ENCODE measurements at places on chromosomes 5 and 9.

- no peak for DNase-seq
Measured at GRCh38 chr5:68331192-68332079, 115.9 kb downstream of the PIK3R1 start.

GRCh38 chr5:177366528-177367322 lies 9.0 kb downstream of the RGS14 start:
- peak; percentile 69 for DNase-seq

GRCh38 chr5:18749763-18750162 lies 1115.5 kb downstream of the TAF11L14 start:
- no peak for DNase-seq

- DNase-seq, result no peak
Measured at GRCh38 chr5:163938595-163938994, 433.2 kb downstream of the MAT2B start.

DNA sequence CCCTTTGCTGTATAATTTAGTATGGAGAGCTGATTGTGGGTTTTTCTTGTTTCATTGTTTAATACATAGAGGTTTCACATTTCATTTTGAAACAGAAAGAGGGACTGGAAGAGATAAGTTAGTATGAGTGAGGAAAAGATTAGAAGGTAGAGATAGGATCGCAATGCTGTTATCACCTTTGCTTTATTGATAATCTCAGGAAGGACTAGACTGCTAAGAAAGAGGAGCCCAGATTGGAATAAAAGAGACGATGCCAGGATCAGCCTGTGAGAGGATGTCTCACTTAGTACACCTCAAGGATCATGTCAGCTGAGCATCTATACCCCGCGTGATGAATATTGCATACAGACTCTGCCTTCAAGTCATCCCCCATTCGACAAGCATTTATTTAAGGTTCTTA lies 178.0 kb upstream of the DMAC1 start:
- DNase-seq, result no peak

- DNase-seq, result peak; percentile 68
Measured at GRCh38 chr5:86679529-86679928, 61.8 kb downstream of the COX7C start.

DNA sequence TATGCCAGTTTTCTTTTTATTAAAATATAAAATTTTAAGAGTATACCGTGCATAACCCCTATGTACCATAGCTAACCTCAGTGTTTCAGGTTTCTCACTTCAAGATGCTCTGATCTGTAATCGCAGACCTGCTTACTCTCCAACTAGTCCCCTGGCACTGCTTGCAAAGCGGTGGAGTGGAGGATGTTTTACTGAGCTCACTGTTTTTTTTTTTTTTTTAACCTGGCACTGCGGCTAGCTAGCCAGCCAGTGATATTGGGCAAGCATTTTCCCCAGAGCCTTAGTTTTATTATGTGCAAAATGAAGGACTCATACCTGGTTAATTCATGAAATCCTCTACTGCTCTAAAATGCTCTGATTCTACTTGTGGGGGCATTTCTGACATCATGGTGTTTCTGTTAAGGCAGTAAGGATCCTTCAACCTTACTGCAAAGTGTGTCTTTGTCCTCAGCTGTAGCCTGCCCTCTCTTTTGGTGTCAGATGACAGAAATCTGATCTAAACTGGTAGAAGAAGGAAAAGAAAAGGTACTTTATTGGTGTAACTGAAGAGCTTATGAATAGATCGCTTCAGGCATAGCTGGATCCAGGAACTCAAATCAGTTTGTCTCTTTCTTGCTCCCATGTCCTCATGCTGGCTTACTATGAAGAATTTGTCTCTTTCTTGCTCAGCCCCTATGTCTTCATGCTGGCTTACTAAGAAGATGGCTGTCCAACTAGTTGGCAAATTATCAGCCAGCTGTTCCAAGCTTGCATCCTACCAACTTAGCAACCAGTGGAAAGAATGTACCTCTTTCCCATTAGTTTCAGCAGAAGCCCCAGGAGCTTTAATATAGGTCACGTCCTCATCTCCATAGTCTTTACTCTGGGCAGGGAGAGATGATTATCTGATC lies 59.8 kb downstream of the DOCK2 start:
- no peak for DNase-seq

DNA sequence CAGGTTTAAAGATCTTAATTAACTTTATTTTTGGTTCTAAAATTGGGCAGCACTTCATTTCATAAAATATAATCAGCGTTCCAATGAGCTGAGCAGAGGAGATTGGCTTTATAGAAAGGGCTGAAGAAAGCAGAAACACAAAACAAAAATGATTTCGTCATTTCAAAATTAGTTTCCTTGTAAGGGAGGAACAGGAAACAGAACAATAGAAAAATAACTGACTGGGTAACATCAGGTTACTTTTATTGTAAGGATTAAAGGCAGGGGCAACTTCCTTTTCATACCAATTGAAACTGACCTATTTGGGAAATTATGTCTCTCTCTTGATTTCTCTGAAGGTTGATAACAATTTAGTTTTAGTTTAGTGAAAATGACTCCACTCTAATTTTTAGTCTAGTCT lies 157.1 kb downstream of the ATP10B start:
- no peak for DNase-seq

- DNase-seq, result no peak
Measured at GRCh38 chr5:168600409-168600808, 21.2 kb upstream of the PANK3 start.

DNA sequence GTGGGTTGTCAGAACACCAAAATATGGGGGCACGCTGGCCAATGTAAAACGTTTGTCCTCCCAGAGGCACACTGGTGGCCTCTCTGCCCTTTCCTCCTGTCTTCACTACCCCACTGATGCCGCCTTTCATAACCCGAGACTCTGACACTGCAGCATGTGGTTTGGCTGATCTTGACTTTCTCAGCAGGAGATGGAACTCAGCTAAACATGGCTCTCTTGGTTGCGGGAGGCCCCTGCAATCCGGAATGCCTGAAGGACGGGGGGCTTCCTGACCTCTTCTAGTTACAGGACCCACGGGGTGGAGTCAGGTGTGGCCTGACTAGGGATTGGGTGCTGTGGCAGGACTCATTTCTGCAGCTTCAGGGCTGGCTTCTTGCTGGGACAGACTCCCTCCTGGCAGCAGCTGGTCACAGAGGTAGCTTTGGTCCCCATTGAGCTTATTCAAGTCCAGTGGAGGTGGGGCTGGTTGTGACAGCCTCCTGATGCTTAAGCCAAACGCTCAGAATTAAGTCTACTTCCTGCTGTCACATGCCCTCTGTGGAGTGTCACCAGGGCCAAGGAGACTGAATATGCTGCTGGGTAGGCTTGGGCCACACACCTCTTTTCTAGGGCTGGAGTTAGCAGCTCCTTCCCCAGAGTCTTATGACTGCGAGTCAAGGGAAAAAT lies 44.2 kb downstream of the NXNL2 start:
- DNase-seq, result no peak

- no peak for DNase-seq
Measured at GRCh38 chr5:164000819-164001218, 495.4 kb downstream of the MAT2B start.

DNA sequence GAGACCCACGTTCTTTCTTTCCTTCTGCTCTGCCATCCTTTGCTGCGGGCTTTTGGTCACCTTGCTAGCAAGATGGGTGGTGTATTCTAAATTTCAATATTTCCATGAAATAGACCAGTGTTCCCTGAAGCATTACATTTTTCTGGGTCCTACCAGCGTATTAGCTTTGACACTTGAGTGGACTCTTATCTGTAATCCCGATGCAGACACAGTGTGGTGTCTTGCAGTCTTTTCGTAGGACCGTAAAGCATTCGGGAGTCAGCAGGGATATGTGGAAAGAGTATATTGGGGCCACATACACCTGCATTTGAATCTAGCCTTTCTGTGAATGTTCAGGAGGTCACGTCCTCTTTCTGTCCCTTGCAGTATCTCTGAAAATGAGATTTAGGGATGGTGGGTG lies 124.7 kb upstream of the CPEB4 start:
- no peak for DNase-seq

- DNase-seq, result no peak
Measured at GRCh38 chr9:81656004-81656403, 33.3 kb downstream of the TLE1 start.

DNA sequence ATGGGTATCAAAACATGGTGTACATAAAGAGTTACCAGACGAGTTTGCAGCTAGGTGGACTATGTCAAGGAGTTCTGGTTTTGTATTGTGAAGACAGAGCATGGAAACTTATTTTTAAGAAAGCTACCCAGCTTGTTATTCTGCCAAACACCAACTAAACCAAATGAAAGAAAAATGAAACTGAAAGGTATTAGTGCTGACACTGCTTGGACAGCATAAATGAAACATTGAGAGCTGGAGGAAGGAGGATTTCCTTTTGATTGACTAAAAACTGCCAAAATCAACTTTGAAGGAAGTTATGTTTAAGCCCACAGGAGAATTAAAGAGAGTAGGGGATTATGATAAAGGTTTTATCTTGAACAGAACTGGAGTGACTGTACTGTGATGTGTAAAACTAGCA lies 766.2 kb downstream of the PTPRD start:
- DNase-seq, result no peak

- DNase-seq, result no peak
Measured at GRCh38 chr5:133286483-133286882, 234.7 kb downstream of the HSPA4 start.
